ENCODE measurements at places on chromosomes 2 and 18.
A peak's percentile ranks its signal among the peaks of the same experiment; 100 is the strongest.

GRCh38 chr2:207180741-207181140 is 15.0 kb upstream of the KLF7 start:
- DNase-seq: no peak

DNA sequence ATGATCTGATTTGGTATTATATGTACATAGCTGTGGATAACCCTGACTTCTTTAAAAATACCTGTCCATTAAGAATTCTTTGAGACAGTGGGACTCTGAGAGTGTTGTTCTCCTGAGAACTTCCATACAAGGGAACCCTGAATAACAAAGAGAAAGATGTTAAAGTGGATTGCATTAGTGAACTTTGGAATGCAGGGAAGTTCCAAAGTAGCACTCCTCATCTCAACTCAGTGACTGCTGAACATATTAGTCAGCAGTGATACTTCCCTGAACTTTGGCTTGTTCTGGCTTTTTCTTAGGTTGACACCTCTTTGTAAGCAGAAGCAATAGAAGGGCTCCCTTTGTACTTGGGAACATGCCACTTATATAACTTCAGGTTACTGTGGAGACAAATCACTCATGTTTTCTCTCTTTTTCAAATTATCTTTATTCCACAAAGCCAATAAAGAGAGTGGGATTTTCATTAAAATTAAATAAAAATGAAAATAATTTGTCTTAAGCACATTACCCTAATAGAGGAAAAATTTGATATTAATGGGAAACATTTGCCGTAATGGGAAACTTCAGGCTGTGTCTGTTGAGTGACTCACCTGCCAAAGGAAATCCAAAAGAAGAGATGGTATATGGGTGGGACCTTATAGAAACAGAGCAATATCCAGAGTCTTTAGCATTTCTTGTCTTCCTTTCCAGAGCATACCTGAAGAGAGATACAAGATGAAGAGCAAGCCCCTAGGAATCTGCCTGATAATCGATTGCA is 33.3 kb downstream of the CFLAR start:
- no peak for DNase-seq

GRCh38 chr2:113198790-113199612 is 25.2 kb downstream of the PSD4 start:
- DNase-seq: peak; percentile 70

GRCh38 chr2:133252780-133253355 is 315.4 kb downstream of the NCKAP5 start:
- DNase-seq: no peak

DNA sequence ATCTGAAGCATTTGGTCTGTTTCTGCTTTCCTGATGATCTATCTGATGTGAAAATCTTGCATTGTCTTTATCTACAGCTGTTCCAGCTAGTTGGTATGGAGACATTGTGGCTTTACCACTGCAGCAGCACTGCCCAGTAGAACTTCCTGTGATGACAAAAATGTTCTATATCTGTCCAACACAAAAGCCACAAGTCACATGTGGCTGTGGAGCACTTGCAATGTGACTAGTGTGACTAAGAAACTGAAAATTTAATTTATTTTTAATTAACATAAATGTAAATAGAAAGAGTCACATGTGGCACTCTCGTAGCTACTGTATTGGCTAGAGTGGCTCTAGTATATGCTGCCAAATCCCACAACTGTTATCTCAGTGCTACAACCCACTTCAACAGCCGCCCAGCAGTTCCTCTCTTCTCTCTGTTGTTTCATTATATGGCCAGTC is 425.7 kb downstream of the SETBP1 start:
- DNase-seq: peak; percentile 3

DNA sequence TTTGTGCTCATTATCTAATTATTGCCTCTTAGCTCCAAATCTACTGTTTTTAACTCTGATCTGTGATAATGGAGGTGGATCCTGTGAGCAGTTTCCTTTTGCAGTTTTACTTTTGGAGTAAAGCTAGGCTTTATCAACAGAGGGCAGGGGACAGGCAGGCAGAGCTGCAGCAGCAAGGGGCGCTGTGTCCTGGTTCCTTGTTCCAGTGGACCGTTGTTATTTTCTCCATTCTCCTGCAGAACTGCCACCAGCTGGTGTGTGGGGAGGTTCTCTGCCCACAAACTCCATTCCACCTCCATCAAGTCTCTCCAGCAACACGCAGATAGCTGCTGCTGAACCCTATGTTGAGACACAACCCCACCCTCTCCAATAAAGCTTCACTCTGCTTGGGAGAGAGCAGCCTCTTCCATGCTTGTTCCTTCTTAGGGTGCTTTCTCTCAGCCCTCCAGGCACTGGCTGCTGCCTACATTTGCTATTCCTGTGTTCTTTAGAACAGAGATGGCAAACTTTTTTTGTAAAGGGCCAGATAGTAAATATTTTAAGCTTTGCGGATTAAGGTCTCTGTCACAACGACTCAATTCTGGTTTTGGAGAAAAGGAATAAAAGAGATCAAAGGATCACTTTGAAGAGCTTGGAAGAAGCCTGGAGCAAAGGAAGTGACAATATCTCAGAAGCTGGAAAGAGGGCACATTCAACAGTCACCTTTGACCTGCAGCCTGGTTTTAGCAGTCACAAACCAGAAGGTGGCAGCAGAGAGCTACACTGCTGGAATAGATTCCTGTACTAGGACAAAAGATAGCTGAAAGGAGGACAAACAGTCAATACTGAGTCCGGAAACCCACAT is 208.8 kb downstream of the CCDC178 start:
- DNase-seq: peak; percentile 21

DNA sequence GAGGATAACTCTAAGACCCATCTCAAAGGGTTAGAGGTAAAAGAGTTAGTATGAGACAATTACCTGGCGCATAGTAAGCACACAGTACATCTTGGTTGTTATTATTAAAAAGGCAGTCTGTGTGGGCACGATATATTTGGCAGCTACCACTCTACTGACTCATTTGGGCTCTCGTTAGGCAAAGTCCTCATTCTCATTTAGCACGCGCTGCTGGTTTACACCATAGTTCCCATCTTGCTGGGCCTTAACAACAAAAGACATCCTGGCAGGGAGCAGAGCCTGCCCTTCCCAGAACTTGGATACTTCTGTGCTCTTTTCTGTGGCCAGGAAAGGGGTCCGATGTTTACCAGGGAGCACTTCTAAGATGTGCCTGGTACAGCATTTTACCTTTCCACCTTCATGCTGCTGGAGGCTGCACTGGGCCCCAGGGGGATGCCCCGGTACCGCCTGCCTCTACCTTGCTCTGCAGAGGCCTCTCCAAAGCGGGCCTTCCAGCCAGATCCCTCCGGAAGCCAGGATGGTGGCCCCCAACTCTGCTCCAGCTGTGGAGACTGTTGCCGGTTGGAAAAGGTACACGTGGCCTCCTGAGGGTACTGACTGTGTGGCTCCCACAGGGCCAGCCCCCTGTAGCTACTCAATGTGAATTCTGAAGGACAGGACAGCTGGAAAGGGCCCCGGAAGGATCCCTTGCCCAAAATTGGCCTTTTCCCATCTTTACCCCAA is 15.0 kb downstream of the GLI2 start:
- no peak for DNase-seq

- DNase-seq: no peak
Observed at GRCh38 chr2:102000813-102001766, 9.3 kb downstream of the IL1R2 start.

GRCh38 chr2:241702155-241703031 is 554 bp downstream of the ING5 start:
- peak; percentile 87 for DNase-seq

- DNase-seq: peak; percentile 37
Observed at GRCh38 chr2:46535360-46535759, 56.0 kb downstream of the TMEM247 start.

DNA sequence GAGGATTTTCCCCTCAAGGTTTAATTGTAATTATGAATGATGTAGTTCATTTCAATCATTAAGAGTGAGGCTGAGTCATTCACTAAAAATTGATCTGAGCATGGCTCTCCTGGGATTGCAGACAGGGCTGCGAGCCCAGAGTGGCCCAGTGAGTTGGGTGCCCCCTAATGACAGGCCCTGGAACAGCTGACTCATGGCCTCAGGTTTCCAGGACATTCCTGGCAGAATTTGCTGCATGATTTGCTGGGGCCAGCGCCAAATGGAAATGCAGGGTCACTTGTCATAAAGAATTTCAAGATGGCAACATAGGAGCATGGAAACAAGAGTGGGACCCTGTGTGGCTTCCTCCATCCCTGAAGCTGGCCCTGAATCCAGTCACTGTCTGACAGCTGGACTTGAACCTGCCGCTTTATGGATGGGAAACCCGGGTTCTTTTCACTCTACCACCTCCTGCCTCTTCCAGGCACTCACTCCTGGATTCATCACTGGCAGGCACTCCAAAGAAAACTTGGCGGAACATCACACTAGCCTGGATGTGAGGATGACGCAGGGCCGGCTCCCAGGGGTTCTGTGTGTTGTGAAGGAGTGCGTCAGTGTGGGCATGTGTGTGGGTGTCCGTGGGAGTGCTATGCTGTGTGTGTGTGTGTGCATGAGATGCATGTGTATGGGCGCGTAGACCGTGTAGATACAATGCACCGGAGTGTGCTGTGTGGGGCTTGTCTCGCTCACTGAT is 15.2 kb downstream of the OTOF start:
- DNase-seq: no peak

DNA sequence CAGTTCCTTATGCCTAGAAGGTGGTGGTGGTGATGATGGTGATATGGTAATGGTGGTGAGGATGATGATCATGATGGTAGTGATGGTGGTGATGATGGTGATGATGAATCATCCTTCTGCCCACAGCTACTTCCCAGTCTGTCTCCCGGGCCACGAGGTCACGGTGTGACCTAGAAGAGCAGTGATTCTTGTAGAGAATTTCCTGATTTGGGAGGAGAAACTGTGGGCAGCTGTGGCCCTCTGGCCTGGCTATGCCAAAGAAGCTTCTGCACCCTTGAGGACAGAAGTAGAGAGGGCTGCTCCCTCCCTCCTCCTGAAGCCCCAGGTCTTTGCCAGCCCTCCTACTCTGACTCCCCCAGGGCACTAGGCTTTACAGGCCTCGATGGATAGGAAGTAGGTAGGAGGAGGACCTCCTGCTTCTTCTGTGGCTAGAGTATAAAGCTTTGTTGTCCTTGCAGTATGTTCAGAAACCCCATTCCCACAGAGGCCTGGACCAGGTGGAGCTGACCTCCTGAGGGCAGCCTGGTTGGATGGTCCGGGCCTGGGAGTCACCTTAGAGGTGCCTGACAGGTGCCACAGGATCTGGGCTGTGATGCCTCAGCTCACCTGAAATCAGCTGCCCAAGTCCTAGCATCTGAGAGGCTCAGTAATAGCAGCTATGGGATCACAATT is 57.9 kb upstream of the EPAS1 start:
- DNase-seq: no peak

GRCh38 chr2:128970332-128971116 is 651.9 kb upstream of the HS6ST1 start:
- no peak for DNase-seq

DNA sequence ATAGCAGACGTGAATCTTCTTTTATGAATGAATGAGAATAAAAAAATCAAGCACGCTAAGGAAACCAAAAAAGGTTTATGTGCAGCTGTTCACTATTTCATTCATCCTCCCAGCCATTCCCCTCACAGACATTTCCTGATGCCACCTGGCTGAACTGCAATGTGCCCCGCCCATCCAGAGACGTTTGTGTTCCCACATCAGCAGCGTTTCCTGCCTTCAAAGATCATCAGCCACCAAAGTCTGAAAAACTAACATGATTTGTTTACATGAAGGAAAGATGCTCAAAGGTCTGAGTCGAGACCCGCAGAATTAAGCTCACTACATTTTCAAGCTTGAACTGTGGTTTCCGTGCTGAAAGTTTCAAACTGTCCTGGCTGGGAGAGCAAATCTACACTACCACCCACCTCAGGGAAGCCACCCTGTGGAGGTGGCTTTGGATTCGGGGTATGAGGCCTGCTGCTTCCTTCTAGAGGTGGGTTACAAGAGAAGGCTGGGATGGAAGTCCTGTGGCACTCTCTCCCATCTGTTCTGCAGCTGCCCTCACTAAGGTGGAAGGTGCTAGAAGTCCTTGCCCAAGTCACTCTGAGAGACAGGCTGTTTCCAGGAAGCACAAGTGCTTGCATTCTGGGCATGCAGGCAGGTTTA is 201.3 kb upstream of the OSR1 start:
- no peak for DNase-seq

DNA sequence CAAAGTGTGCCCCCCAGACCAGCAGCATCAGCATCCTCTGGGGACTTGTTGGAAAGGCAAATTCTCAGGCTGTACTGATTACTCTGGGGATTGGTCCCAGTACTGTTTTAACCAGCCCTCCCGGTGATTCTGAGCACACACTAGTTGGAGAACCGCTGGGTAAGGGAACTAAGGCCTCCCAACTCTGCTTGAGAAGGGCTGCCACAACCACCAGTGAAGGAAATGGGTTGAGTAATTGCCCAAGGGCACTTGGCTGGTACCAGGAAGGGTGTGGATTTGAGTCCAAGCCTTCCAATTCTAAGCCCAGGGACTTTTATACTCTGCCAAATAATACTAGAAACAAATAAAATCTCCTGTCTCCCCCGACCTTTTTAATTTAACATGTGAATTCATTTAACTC is 219.9 kb downstream of the SETBP1 start:
- no peak for DNase-seq

GRCh38 chr18:68713796-68714195 is 1.1 kb downstream of the TMX3 start:
- DNase-seq: no peak

- no peak for DNase-seq
Observed at GRCh38 chr2:604385-604784, 72.8 kb downstream of the TMEM18 start.

- DNase-seq: no peak
Observed at GRCh38 chr2:20439193-20439475, 7.7 kb upstream of the RHOB start.

DNA sequence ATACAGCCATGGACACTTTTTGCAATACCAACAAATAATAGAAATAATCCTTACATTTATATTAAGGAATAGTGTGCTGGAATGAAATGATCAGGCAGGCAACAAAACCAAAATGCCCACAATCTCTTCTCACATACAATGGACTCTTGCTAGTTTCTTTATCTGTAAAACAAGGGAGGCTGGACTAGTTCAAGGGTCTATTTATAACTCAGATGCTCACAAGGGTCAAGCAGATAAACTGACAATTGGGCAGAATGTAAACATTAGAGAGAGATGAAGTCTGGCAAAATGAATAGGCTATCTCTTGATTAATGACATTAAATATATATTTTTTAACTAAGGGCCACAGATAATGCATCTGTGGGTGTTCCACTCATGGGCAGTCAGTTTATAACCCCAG is 11.4 kb downstream of the PPIL3 start:
- no peak for DNase-seq

GRCh38 chr18:79525556-79526467 is 130.1 kb downstream of the NFATC1 start:
- DNase-seq: no peak

- DNase-seq: no peak
Observed at GRCh38 chr18:73952296-73952946, 195.2 kb downstream of the FBXO15 start.
